ENCODE measurements at places on chromosomes 6 and 20.

DNA sequence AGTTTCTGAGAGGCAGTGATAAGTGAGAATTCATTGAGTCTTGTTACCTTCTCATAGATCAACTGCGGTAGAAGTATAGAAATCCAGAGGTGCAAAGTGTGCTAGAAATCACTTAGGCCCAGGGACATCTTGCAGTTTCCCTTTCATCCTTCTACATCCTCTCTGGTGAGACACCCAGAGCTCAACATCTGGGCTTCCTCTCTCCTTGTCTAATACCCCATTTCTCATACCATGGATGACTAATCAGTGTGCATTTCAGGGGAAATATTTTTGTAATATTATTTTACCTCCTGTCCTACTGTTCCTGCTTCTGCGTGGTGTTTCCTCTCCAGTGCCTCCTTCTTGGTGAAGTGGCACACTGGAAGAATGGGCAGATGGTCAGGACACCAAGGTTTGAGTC, 322.4 kb downstream of the TFAP2B start:
- no peak for DNase-seq

DNA sequence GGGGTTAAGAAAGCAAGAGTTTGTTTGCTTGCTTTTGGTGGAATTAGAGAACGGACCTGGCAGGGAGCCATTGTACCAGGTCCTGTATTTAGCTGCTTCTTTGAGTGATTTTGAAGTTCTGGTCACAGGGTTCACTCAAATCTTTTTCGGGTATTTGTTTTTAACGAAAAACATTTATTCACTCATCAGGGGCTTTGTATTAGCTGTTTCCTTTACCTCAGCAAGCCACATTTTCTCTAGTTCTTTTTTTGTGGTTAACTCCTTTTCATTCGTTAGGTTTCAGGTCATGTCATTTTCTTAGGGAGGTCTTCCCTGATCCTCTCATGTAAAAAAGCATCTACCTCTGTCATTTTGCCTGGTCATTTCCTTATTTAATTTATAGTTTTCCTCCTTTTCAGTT, 1502.2 kb downstream of the GRIK2 start:
- DNase-seq: no peak

GRCh38 chr20:18497603-18498002, 578 bp upstream of the RBBP9 start:
- no peak for DNase-seq

- no peak for DNase-seq
Measured at GRCh38 chr6:67030861-67031260, 1323.8 kb upstream of the EYS start.

DNA sequence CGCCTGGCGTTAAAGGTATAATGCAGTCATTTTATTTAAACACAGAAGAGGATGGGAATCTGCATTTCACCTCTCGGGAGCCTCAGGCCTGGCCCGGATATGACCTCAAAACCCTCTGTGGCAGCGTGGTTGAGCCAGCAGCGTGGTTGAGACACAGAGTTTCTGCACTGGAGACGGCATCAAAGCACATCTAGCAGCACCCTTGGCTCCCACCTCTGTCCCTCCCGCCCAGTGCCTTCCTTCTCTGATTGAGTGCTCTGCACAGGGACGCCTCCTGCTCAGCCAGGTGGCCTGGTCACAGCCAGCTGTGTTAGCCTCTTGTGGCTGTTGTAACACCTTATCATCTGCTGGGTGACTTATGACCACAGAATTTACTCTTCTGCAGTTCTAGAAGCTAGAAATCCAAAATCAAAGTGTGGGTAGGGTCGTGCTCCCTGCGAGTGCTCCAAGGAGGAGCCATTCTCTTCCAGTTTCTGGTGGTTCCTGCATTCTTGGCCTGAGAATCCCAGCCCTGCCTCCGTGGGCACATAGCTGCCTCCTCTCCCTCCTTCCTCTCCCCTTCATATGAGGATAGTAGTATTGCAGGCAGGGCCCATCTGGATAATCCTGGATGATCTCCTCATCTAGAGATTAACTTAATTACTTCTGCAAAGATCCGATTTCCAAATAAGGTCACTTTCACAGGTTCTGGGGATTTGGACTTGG, 156.7 kb downstream of the SYCP2 start:
- no peak for DNase-seq

DNA sequence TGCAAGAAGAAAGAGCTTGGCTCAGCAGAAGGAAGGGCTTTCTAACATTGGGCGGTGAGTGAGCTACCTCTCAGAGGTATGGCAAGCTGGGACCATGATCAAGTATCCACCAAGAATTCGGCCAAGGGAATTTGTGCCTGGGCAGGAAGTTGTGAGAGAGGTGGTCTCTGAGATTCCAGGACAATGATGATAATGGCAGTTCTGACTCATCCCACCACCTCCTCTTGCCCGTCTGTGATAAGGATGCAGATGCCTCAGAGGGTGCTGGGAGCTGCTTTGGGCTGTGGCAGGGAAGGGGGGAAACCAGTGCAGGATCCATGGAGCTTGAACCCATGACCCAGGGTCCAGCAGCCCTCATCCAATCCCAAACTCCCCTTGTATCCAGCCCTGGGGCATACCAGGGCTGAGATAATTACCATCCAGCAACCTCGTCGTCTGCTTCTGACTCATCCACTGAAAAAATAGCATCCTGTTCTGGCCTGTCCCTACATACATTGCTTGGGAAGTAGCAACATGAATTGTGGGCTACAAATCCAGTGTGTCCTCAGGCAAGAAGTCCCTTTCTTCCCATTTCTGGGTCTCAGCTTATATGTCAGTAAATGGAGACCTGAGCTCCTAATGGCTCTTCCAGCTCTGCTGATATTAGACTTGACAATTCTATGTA, 5.9 kb downstream of the TGM6 start:
- no peak for DNase-seq
